ENCODE measurements at places on chromosomes 1 and 21. TPM values are rescaled to one million over a fixed set of nuclear protein-coding genes. Genes with fewer than 3 reads are reported as not detected.

SLC35F3 gene
- total RNA-seq = not detected

SLAMF7 gene
- total RNA-seq = not detected

AMY2B gene
- total RNA-seq = 0.90 TPM

PTPN7 gene
- 0.13 TPM for total RNA-seq

MX2 gene
- 0.51 TPM for total RNA-seq

OR2L2 gene
- not detected for total RNA-seq

DNA sequence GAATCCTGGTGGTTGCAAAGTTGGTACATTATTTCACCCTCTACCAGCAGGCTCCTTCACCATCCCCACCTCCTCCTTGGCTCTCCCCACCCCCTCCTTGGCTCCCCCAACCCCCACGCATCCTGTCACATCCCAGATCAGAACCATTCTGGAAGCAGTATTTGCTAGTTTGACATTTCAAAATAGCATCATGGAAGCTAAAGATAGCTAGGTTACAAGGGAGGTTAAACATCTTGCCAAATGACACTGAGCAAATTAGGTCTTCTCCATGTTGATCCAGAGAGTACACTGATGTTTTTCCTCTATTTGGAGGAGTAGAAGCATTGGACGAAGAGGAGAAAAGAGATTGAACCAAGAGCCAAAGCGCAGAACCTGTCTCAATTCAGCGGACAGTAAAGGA is 158.9 kb upstream of the FGGY start:
- no peak for DNase-seq

DNA sequence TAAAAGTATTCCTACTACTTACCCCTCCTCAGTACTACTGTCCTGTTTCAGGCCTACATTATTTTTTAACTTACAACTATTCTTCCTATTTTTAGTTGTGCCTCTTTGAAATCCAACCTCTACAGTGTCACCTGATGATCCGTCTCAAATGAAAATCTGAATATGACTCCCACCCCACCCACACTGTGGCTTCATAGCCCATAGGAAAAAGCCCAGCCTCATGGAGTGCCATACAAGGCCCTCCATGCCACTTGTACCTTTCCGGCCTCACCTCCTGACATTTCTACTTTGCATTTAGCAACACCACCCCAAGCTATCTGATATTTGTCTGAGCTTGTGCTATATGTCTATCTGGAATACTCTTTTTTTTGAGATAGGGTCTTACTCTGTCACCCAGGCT is 49.3 kb downstream of the TRAF5 start:
- DNase-seq = no peak

DNA sequence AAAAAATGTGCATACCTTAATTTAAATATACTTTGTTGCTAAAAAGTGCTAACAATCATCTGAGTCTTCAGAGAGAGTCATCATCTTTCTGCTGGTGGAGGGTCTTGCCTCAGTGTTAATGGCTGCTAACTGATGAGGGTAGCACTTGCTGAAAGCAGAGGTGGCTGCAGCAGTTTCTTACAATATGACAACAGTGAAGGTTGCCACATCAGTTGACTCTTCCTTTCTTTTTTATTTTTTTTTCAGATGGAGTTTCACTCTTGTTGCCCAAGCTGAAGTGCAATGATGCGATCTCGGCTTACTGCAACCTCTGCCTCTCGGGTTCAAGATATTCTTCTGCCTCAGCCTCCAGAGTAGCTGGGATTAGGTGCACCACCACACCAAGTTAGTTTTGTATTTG is 2.6 kb upstream of the CFAP45 start:
- DNase-seq = no peak

- DNase-seq = no peak
Observed at GRCh38 chr21:46063734-46064680, 33.9 kb upstream of the COL6A2 start.

GRCh38 chr1:240232530-240232929 is 140.8 kb downstream of the FMN2 start:
- DNase-seq = no peak

- peak; percentile 30 for DNase-seq
Observed at GRCh38 chr1:19341201-19342061, 29.3 kb downstream of the SLC66A1 start.

DNA sequence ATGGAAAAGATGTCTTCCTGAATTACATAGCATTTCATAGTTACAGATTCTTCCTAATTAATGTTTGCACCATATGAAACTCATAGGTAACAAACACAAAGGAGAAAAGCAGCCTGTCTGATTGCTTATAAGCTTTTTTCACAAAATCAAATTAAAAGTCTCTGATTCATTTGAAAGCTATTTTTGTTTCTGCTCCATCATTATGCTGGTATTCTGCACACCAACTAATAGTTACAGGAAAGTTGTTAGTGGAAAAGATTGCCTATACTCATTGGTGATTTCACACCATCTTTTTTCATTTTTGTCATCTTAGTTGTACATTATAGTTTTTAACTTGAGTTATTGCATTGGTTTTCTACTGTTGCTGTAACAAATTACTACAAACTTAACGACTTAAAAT is 70.0 kb downstream of the PRKAA2 start:
- no peak for DNase-seq

DNA sequence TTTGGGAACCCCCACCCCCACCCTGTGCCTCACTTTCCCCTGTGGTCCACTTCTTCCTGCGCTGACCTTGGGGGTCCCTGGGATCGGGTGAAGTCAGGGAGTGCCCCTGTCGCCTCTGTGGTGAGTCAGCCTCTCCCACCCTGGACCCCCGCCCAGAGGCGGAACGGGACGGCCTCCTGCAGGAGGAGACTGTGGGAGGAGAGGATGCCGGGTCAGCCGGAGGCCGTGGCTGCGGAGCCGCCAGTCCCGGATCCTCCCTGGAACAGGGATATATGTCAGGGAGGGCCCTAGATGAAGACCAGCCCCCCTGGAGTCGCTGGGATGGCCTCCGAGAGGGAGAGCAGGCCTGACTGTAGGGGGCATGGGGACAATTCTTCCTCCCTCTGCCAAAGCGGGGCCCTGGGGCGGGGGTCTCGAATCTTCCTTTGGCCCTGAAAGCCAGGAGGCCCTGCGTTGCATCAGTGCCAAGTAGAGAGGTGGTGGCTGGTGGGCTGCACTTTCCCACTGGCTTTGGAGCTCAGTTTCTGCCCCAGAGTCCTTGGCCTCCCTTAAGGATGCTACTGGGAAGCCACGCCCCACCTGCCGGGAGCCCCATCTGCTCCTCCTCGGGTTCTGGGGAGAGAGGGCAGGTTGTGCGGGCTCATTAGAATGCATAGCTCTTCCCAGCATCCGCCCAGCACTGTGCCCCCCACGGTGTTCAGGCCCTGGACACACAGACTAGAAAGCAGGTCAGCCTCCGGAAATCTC is 930 bp downstream of the ARHGEF10L start:
- no peak for DNase-seq

DNA sequence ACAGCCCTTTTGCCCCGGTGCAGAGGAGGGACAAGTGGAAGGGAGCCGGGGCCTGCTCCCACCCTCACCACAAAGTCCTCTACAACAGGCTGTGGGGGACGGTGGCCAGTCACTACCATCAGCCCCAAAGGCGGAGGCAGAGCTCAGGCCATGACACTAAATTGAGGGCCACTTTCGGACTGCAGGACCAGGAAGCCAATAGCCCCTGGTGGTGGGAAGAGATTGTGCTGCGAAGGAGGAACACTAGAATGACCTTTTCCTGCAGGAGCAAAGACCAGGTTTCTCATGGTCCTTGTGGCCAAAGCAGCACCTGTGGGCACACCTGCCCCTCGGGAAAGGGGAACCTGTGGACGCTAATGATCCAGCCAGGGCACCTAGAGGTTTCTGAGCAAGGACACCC is 30.3 kb downstream of the ACTA1 start:
- DNase-seq = no peak

DNA sequence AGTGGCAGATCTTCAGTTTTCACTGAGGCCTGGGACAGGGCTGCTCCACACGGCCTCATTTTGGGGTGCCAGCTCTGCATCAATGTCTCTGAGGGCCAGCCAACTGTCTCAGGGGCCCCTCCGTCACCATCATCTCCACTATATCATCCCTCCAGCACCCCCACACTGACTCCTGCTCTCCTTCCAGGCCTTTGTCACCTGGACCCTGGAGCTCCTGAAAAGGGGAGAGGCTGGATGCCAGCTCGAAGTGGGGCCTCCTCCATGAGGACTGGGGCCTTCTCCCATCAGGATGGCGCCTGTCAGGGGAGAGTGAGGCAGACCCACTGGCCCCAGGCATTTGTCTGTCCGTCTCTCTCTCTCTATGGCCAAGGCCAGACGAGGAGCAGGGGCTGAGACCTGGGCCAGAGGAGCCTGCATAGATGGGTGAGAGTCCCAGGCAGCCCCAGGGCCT is 44.7 kb upstream of the LRP8 start:
- no peak for DNase-seq

DNA sequence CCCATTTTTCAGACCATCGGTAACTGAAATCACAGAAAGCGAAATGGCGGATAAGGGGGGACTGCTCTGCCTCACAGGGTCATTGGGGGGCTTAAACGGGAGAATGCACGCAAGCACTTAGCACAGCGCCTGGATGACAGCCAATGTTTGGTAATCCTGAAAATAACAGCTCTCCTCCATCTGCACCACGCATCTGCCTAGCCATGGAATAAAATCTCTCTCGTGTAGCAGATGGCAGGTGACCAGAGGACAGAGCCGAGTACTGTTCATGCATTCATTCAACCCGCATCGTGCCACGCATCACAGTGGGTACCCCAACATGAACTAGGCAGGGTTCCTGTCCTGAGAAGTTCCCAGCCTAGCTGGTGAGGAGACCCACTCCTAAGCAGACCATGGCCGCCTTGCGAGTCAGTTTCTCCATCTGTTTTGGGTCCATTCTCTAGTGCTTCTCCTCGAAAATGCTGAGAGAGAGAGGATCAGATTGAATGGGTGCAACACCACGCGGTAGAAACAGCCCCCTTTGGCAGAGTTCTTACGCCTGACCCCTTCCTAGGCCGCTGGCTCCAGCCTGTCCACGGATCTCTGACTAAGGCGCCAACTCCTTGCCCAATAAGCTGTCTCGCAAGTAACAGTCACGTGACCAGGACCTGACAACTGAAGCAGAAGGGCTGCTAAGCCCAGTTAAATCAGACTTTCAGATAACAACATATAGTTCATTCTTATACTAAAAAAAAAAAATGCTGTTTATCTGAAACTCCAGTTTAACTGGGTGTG is 7.3 kb downstream of the SLC1A7 start:
- DNase-seq = no peak

- DNase-seq = no peak
Observed at GRCh38 chr1:65401612-65402011, 18.9 kb upstream of the LEPR start.

DNA sequence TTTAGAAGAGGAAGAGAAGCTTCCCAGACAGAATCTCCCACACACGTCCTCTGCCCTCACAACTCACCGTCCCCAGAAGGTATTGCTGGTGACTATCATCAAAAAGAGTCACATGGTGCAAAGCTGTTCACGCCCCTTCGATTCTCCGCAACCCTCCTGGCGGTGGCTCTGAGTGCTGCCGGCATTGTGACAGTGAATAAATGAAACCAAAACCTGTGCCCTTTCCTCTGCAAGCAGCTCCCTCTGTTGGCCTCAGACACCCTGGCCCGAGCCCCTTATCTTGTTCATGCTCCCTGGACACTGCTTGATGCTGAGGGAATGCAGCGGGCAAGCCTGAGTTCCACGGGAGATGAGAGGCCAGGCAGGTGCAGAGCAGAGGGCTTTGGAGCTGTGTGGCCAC is 510.3 kb downstream of the NPHP4 start:
- DNase-seq = no peak

DNA sequence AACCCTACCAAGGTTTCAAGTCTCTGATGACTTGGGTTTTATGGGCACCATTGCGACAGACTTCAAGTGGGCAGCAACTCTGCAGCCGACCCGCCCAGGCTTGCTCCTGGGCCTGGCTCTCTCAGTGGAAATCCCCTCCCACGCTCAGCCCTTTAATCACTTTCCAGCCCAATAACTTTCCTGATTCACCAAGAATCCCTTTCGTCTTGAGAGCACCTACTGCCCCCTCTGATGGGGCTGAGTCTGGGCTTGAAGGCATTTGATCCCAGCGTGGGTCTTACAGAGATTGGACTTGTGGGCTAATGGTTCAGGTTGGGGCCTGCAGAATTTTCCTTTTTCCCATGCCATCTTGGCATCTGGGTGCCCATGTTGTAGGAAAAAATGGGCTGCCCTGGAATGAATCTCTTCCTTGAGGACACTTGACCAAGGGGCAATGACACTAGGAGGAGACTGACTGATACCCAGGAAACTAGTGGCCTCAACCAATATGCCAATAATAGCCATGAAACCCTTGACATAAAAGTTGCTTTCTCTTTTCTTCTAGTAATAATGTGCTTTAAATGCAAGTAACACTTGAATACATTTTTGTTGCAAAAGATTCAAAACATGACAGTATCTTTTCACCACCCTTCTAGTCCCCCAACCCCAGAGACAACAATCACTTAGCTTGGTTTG is 7.8 kb upstream of the PHLDA3 start:
- DNase-seq = no peak

DNA sequence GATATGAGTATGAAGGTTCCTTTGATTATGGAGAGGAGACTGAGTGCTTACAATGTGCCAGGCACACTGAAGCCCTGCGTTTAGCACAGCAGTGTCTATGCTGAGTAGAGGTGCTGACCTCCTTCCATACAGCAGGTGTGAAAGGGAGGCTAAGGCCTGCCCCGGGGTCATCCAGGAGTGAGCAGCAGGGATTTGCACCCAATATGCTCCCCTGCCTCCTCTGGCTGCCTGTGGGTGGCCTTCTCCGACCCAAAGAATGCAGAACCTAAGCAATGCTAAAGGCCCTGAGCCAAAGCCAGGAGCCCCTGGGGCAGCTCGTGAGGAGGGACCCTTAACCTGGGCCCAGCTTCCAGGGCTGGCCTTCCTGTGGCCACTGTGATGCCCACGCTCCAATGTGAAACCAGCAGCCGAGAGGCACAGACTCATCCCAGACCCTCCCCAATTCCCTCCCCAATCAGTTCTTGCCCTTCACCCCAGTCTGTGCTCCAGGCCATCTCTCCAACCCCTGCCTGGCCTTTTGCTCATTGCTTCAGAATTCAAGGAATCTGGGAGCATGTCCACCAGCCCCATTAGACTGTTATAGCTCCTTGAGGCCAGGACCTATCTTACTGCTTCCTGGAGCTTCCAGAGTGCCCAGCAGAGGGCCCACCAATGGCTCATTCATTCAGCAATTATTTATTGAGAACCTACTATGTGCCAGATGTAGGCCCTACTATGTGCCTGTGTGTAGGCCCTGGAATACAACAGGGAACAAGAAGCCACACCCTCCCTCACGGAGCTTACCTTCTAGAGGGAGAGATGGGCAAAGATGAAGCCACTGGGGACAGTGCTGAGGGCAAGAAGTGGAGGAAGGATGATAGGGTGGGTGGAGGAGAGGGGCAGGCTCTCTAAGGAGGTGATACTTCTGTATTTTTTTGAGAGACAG is 53.3 kb downstream of the TAS1R2 start:
- DNase-seq = no peak
